Activated CD4-positive, alpha-beta T cell treated with anti-CD3 and anti-CD28 coated beads for 1 hour (primary cell): ENCODE measurements at places on chromosomes 5 and 9.

DNA sequence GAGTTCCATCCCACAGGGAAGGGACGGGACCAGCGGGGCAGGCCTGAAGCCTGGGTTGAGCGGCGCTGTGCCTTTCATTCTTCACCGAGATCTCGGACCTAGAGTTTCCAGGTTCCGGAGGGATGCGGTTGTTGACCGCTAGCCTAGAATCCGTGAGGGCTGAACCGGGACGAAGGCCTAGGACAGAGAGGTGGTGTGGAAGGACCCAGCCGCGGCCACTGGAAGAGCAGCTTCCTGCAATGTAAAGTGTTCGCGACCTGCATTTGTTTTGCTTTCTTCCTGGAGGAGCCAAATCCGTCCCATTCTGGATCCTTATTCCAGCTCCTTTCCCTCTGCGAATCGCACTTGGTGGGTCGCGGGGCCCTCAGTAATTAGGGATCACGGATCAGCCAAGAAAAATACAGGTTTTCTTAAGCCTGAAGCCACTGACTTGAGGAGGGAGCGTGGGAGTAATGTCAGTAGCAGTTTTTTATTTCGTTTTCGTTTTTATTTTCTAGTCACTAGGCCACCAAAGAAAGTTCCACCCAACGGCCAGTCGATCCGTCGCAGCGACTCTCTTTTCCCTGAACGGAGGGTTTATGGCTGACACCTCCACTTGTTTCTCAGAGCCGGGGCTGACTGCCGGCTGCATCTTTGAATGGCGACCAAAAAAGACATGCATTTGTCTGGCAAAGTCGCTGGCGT lies 48.6 kb downstream of the ANXA2R start:
- no peak for DNase-seq

DNA sequence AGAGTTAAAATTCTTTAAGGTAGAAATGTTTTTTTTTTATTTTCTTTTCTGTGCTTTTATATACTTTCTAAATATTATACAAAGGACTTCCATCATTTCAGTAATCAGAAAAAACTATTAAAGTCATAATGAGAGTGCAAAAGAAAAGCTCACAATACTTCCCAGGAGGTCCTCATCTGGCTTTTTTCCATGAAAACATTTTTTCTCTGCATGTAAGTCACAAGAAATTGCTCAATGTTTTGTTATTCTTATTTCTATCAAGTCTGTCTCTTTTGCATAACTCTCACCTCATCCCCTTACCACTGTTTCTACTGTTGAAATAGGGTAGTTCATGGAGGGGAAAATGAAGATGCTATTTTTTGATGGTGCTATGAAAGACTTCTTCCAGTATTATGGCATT lies 375.0 kb downstream of the TMEM232 start:
- no peak for DNase-seq

DNA sequence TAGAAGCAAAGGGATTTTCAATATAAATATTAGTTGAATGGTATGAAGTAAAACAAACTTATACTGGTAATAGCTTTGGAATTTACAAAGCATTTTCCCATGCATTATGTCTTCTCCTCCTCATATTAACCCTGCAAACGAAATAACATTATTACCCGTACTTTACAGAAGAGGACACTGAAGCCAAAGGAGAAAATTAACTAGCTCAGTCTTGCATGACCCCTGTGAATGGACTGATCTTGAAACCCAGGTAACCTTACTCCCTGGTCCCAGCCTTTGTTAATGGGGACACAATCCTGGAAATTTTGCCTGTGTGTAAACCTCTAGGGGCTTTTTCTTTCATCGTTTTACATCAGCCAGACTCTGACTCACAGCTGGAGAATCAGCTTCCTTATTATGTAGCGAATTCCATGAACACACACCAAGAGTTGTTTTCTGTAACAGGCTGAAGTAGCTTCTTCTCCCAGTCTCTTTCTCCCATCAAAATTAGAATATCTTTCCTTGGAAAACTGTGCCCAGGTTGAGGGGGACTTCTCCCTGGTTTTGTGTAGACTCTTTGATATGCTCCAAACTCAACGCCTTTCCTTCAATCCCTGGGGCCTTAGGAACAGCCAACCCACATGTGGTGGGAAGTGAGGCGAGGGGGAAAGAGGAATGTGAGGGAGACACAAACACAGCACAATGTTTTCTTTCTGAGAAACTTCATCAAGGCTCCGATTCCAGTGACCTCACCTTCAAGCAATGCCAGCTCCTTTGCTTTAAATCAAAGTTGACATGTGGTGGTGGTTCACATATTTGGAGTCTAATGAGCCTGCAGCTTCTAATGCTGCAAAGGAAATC lies 480.9 kb upstream of the PAPPA start:
- DNase-seq: no peak

DNA sequence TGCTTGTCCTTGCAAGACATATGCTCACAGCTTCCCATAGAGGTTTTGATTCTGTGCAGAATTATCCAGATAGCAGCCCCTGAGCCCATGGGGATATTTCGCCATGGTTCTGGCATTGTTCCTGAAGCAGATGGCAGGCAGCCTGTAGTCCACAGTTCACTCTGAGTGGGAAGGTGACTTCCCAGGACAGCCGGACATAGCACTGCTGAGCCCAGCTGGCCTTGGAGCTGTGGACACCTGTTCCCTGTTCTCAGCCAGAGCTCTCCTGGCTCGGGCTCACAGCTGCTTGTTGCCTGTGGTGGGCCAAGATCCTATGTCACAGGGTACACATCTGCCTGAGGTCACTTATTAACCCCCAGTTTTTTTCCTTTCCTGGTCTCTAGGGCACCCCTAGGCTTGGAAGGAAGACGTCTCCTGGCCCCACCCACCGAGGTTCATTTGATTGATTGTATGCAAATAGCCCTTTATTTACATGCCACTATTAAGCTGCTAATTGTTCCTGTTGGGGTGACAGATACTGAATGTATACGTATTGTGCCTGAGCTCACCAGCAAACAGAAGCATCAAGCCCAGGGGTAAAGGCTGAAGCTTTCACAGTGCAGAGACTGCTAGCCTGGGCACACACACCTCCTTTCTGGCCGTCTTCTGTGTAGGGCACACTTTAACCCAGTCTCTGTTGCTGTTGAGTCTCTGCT lies 96.6 kb upstream of the DMRT1 start:
- DNase-seq: no peak

- DNase-seq: no peak
These were observed 43.2 kb downstream of the KIAA0825 start for GRCh38 chr5:94575196-94575595.

- no peak for DNase-seq
These were observed 66.8 kb downstream of the RAPGEF1 start for GRCh38 chr9:131673068-131673467.

DNA sequence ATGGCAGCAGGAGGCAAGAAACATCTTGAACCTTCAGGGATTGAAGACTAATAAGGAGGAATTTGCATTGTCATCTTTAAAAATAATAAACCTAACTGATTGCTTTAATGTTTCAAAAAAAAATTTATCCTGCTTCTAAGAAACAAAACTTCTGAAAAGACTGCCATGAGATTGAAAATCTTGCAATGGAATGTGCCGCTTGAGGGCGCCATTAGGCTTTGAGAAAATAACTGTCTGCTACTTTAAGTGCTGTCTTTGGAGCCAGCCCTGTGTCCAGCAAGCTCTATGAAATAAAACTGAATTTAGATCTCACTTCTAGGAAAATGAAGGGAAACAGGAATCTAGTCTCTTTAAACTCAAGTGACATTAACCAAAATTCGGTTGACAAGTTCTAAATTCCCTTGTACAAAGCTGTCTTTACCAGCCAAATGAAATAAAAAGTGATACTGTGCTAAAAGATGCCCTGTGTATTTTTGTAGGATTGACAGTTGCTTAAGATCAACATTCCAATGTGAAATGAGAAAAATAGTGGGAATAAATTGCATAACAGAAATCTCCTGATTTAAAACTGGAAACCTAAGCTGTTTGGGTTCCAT lies 79.4 kb downstream of the ESM1 start:
- DNase-seq: peak; percentile 36

- no peak for DNase-seq
These were observed 79.1 kb upstream of the RARS1 start for GRCh38 chr5:168407211-168407610.

GRCh38 chr5:126676195-126676624 lies 75.5 kb downstream of the PHAX start:
- DNase-seq: peak; percentile 43

GRCh38 chr5:1864896-1865440 lies 17.8 kb downstream of the IRX4 start:
- DNase-seq: no peak

GRCh38 chr5:34914671-34915138 lies 599 bp downstream of the RAD1 start:
- DNase-seq: no peak

GRCh38 chr9:127921557-127922120 lies 4.8 kb upstream of the ST6GALNAC4 start:
- DNase-seq: peak; percentile 71

DNA sequence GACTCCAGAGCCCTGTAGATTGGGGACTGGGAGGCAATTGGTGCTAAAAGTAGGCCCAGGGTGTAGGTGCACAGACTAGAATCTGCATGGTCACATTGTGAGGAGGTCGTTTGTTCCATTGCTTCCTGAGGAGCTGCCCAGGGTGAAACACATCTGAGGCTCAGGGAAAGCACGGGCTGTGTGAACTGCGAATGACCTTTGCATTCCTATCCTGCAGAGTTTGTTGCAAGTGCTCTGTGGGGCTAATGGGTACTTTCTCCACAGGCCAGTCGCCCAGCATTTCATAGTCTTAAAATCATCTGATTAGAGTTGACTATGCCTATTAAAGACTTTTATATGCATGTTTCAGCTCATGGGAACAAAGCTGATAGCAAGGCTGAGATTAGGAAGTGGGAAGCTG lies 14.4 kb upstream of the SLC46A2 start:
- no peak for DNase-seq

GRCh38 chr5:98464737-98465330 lies 308.6 kb upstream of the RGMB start:
- DNase-seq: no peak

DNA sequence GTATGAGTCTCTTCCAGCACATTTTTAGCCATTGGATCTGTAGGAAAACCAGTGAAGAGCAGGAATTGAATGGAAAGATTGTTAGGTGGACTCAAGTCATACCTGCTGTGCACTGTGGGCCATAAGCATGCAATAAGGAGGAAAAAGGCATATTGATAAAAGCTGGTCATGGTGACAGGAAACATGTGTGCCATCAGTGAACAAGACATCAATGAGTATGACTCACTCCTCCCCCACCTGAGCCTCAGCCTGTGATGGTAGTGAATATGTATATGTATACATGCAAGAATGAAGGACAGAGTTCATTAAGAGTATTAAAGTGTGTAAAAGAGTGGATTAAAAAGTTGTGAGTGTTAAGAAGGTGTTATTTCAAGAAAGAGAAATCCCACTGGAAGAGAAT lies 164.5 kb downstream of the TMEM38B start:
- no peak for DNase-seq

GRCh38 chr5:65925044-65925600 lies 1.3 kb upstream of the ERBIN start:
- peak; percentile 61 for DNase-seq

DNA sequence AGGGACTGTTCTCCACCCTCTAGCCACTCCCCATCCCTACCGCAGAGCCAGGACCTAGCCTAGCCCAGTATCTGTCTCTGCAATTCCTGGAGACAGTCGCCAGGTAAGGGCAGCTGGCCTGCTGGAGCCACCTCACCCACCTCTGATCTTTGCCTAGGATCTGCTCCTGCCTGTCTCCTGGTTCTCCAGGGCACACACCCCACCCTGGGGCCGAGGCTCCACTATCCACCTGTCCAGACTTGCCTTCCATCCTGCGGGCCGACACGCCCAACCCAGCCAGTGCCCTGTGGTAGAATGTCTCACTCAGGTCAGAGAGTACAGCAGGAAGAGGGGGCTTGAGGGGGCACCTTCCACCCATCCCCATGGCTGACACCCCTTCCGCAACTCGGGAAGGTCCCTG lies 15.7 kb upstream of the AQP7 start:
- DNase-seq: no peak

- no peak for DNase-seq
These were observed 21.9 kb downstream of the STXBP1 start for GRCh38 chr9:127634021-127634420.

GRCh38 chr9:122186777-122187470 lies 27.2 kb downstream of the MORN5 start:
- DNase-seq: no peak

DNA sequence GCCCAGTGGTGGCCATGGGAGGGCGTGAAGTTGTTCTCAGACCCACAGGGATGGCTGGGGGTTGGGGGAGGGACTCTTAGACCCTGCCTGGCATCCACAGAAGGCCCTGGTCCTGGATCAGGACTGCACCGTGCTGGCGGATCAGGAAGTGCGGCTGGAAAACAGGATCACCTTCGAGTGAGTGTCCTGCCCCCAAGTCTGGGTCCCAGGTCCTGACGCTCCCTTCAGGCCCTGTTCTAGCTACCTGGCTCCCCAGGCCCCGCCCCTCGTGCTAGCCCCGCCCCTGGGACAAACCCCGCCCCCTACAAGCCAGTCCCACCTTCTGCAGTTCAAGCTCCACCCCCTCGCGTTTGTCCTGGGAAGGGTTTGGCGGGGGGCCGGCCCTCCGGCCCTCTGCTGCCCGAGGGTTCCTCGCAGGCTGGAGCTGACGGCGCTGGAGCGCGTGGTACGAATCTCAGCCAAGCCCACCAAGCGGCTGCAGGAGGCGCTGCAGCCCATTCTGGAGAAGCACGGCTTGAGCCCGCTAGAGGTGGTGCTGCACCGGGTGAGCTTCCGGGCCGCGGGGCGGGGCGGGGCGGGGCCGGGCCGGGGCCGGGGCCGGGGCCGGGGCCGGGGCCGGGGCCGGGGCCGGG lies 12.9 kb downstream of the RGS14 start:
- DNase-seq: peak; percentile 56

- DNase-seq: no peak
These were observed 3.8 kb downstream of the PSD2 start for GRCh38 chr5:139799359-139799758.

DNA sequence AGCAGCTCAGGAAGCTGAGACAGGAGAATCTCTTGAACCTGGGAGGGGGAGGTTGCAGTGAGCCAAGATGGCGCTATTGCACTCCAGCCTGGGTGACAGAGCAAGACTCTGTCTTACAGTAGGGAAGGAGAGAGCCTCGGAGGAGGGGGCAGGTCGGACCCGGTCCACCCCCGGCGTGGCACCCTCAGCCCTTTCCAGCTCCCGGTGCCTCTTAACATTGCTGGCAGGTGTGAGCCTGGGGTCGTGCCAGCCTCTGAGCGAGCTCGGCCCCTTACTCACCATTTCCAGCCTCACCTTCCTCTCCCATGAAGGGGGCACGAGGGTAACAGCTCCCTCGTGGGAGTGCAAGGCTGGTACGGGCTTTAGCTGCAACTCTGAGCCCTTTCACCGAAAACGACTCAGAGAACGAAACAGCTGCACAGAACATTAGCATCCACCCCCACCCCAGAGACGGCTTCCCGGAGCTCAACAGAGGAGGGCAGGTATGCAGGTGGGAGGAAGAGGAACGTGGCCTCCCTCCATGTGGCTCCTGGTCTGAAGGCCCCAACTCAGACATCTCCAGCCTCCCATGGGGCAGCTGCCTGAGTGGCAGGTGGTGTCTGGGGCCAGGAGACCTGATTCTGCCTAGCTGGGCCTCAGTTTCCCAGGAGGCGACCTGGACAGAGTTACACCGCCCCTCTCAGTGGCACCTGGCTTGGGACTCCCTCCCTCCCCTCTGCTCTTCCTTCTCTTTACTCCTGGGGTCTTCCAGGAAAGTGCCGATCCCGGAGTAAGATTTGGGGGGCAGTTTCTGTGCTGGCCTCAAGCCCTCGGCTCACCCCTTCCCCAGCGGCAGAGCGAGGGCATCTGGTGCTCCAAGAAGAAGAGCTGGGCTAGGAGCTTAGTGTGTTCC lies 28.5 kb upstream of the ABO start:
- no peak for DNase-seq

- DNase-seq: no peak
These were observed 9.0 kb downstream of the PRRC2B start for GRCh38 chr9:131402738-131403492.

GRCh38 chr9:93959739-93960154 lies 4.6 kb upstream of the BARX1 start:
- no peak for DNase-seq
